Gastroesophageal sphincter (tissue), 4 donors: ENCODE measurements at places on chromosomes 16 and 17. TPM values are rescaled to one million over a fixed set of nuclear protein-coding genes. Genes with fewer than 3 reads are reported as not detected.

GRCh38 chr16:82862057-82862456 lies 235.3 kb downstream of the CDH13 start:
- no peak for ATAC-seq

GRCh38 chr16:6232056-6232455 lies 1100.6 kb upstream of the RBFOX1 start:
- no peak for ATAC-seq

DNA sequence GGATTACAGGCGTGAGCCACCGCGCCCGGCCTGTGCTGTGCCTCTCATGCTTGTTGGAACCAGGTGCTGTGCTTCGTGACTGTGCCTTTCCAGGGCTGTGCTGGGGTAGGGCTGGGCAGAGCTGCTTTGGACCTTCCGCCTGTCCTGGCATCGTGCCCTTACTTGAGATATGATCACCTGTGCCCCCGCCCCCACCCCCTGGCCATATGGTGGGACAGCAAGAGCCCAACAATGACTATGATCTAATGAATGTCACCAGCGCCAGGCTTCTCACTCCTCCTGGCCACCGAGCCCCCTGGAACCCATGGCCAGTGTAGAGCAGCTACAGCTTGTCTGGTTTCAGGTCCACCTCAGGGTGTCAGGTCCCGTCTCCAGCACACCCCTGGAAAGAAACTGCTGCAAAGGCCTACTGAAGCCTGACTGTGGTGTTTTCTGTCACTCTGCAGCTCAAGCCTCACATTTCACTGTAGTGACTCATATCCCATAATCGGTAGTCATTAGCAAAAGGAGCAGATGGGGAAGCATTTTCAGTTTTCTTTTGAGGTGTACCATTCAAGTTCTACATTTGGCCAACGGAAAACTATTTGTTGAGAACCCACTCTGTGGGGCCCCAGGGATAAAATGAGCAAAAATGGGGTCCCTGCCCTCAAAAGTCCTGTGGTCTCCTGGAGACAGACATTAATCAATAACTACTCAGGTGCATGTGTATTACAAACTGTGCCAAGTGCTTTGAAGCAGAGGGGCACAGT lies 22.1 kb downstream of the FCSK start:
- ATAC-seq: no peak

DNA sequence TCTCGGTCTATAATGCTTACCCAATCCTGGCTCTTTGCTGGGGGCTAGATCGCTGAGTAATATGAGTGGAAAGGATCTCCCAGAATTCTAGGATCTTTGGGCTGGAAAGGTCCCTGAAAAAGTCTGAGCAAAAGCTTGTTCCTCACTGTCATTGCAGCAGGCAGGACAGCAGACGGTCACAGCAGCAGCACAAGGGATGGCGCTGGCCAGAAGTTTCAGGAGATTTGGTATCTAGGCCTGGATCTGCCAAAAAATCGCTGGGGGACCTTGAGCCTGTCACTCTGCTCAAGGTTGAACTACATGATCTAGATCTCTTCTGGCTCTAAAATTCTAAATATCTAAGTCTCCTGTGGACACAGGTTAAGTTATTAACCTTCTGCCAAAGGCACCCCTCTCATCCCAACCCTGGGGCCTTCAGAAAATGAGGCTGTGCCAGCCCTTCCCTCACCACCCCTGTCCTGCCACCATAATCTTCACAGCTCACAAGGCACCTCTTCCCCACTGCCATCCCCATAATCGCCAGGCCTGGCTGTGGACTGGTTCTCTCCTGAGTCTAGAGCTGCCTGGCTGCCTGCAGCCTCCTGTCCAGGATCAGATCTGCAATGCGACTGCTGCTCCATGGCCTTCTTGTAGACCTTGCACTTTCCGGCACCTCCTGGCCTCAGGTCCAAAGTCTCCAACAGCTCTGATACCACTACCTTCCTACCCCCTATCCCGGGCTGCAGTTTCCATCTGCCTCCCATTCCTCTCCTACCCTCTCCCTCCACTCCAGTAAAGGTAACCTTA lies 10.2 kb downstream of the MYO18A start:
- ATAC-seq: no peak

- ATAC-seq: no peak
Measured at GRCh38 chr16:66623755-66624154, 19.3 kb downstream of the CMTM3 start.

DNA sequence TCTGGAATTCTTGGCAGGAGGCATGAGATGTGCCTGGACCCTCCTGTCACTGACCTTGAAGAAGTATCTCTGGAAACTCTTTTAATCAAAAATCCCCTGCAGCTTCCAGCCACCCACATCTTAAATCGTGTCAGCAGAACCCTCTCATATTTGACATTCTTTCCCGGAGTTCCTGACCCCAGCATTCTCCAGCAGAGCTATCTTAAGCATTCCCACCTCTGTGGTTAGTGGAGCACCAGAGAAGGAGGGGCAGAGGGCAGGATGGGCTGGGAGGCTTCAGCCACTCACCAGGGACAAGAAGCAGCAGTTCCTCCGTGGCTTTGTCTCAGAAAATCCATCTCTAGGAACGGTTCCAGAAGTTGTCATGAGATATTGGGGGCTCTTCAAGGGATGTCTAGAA lies 149.9 kb downstream of the RGS9 start:
- ATAC-seq: no peak

GRCh38 chr16:73670836-73671820 lies 623.2 kb upstream of the ZFHX3 start:
- no peak for ATAC-seq

LGALS3BP gene
- total RNA-seq: 101 TPM

CCDC92B gene
- 0.08 TPM for total RNA-seq

MYH2 gene
- total RNA-seq: not detected

SLC35G6 gene
- not detected for total RNA-seq
